Activated CD8-positive, alpha-beta memory T cell treated with anti-CD3 and anti-CD28 coated beads, Interleukin-2, amount 10 ng/mL, durations not matched to agents 7 days and 5 days (primary cell): ENCODE measurements at places on chromosomes 7 and 10. TPM values are rescaled to one million over a fixed set of nuclear protein-coding genes. Genes with fewer than 3 reads are reported as not detected.

- peaks cover 28% of the 10 kb centered on the region for H3K27me3 ChIP-seq
- H3K27ac ChIP-seq = no peak overlapping the region
- no peaks in the 10 kb centered on the region for H3K4me1 ChIP-seq
- H3K36me3 ChIP-seq = no peaks in the 10 kb centered on the region
- DNase-seq = no peak
These were observed 21.4 kb upstream of the CPVL start for GRCh38 chr7:29167721-29168120.

- no peak overlapping the region for H3K4me3 ChIP-seq
- H3K27me3 ChIP-seq = no peaks in the 10 kb centered on the region
- DNase-seq = no peak
- H3K36me3 ChIP-seq = no peaks in the 10 kb centered on the region
These were observed 16.1 kb downstream of the PRKAG2 start for GRCh38 chr7:151860771-151861170.

Gene FXYD4
- 0.37 TPM for total RNA-seq

Gene RBM20
- 0.06 TPM for total RNA-seq

GRCh38 chr7:18844735-18845134 is 272.7 kb downstream of the TWIST1 start:
- no peak overlapping the region for H3K27ac ChIP-seq
- H3K27me3 ChIP-seq = no peaks in the 10 kb centered on the region
- no peaks in the 10 kb centered on the region for H3K36me3 ChIP-seq

- H3K4me3 ChIP-seq = peak overlapping the region; percentile 12
- peaks cover 27% of the 10 kb centered on the region for H3K4me1 ChIP-seq
- H3K27me3 ChIP-seq = no peaks in the 10 kb centered on the region
- DNase-seq = peak; percentile 68
These were observed 22.2 kb downstream of the ARHGAP21 start for GRCh38 chr10:24701447-24701846.

Gene OR9A2
- total RNA-seq = not detected

GRCh38 chr10:48549236-48549635 is 55.6 kb downstream of the ARHGAP22 start:
- no peaks in the 10 kb centered on the region for H3K36me3 ChIP-seq
- no peak for DNase-seq

- H3K4me3 ChIP-seq = no peak overlapping the region
- peak; percentile 52 for DNase-seq
- no peaks in the 10 kb centered on the region for H3K36me3 ChIP-seq
- no peak overlapping the region for H3K27ac ChIP-seq
- no peaks in the 10 kb centered on the region for H3K4me1 ChIP-seq
These were observed 210.9 kb downstream of the DGKB start for GRCh38 chr7:14691597-14692203.

Gene OPN4
- total RNA-seq = not detected

- H3K4me3 ChIP-seq = no peak overlapping the region
- DNase-seq = no peak
- H3K27ac ChIP-seq = no peak overlapping the region
- H3K27me3 ChIP-seq = no peaks in the 10 kb centered on the region
- H3K36me3 ChIP-seq = no peaks in the 10 kb centered on the region
These were observed 54.6 kb downstream of the AGMO start for GRCh38 chr7:15507171-15507570.

DNA sequence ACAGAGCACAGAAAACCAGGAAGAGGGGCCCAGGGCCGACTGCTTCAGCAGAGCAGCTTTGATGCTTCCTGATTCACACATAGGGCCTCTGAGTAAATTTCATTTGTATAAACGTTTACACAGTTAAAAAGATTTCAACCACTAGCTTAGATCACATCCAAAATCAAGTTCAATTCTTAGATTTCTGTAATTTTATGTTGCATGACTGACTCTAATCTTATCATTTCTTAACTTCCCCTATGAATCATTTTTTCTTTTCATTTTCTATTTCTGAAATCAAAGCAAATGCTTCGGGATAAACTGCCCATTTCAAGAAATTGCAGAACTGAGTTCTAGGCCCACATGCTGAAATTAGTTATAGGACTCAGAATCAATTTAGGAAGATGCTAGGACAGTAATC is 224.7 kb downstream of the INHBA start:
- no peak overlapping the region for H3K27ac ChIP-seq
- H3K4me1 ChIP-seq = no peaks in the 10 kb centered on the region
- no peak for DNase-seq
- H3K36me3 ChIP-seq = no peaks in the 10 kb centered on the region

Gene IL15RA
- total RNA-seq = 31.7 TPM

- H3K4me3 ChIP-seq = no peak overlapping the region
- H3K4me1 ChIP-seq = no peaks in the 10 kb centered on the region
- H3K27ac ChIP-seq = no peak overlapping the region
- peaks cover 12% of the 10 kb centered on the region for H3K27me3 ChIP-seq
- DNase-seq = no peak
These were observed 59.5 kb downstream of the CCDC3 start for GRCh38 chr10:12941966-12942365.

Gene HOXA9
- not detected for total RNA-seq

GRCh38 chr10:16314259-16314658 is 122.6 kb upstream of the PTER start:
- H3K27ac ChIP-seq = no peak overlapping the region
- no peaks in the 10 kb centered on the region for H3K36me3 ChIP-seq
- DNase-seq = no peak
- no peaks in the 10 kb centered on the region for H3K27me3 ChIP-seq

GRCh38 chr10:60848126-60848525 is 69.8 kb downstream of the CDK1 start:
- no peak overlapping the region for H3K4me3 ChIP-seq
- H3K27me3 ChIP-seq = peaks cover 7% of the 10 kb centered on the region
- H3K4me1 ChIP-seq = no peaks in the 10 kb centered on the region
- DNase-seq = no peak
- H3K36me3 ChIP-seq = no peaks in the 10 kb centered on the region
- H3K27ac ChIP-seq = no peak overlapping the region

Gene ELFN1
- total RNA-seq = not detected

- no peak overlapping the region for H3K27ac ChIP-seq
- H3K27me3 ChIP-seq = no peaks in the 10 kb centered on the region
- H3K4me3 ChIP-seq = no peak overlapping the region
- no peak for DNase-seq
- H3K4me1 ChIP-seq = peaks cover 15% of the 10 kb centered on the region
- peaks cover 4% of the 10 kb centered on the region for H3K36me3 ChIP-seq
These were observed 42.5 kb downstream of the MTPN start for GRCh38 chr7:135934651-135935050.

GRCh38 chr10:77034795-77035194 is 602.8 kb downstream of the KCNMA1 start:
- H3K27ac ChIP-seq = no peak overlapping the region
- DNase-seq = no peak
- no peaks in the 10 kb centered on the region for H3K36me3 ChIP-seq

- no peaks in the 10 kb centered on the region for H3K27me3 ChIP-seq
- H3K27ac ChIP-seq = no peak overlapping the region
- DNase-seq = no peak
- H3K36me3 ChIP-seq = peaks cover 7% of the 10 kb centered on the region
- no peak overlapping the region for H3K4me3 ChIP-seq
These were observed 57.9 kb downstream of the MGMT start for GRCh38 chr10:129524936-129525335.

- H3K4me3 ChIP-seq = no peak overlapping the region
- H3K4me1 ChIP-seq = peaks cover 9% of the 10 kb centered on the region
- peaks cover 3% of the 10 kb centered on the region for H3K27me3 ChIP-seq
- no peaks in the 10 kb centered on the region for H3K36me3 ChIP-seq
- H3K27ac ChIP-seq = no peak overlapping the region
These were observed 15.9 kb upstream of the ASB4 start for GRCh38 chr7:95469848-95470247.

Gene KLF14
- not detected for total RNA-seq

DNA sequence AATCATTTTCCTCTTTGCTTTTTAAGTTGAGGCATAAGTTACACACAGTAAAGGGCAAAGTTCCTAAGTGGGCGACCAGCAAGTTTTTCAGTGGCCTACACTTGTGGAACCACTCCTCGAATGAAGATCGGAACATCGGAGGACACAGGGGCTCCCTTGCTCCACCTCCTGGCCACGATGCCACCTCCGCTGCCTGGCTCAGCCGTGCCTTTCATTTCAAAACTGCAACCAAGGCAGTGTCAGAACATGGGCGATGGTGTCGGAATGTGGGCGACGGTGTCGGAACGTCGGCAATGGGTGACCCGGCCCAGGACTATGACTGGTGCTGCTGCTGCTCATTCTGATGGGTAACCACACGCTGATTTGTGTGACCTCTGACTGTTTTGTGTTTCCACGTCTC is 9.6 kb upstream of the VIPR2 start:
- H3K4me3 ChIP-seq = no peak overlapping the region
- no peaks in the 10 kb centered on the region for H3K4me1 ChIP-seq
- no peak for DNase-seq
- H3K36me3 ChIP-seq = no peaks in the 10 kb centered on the region

DNA sequence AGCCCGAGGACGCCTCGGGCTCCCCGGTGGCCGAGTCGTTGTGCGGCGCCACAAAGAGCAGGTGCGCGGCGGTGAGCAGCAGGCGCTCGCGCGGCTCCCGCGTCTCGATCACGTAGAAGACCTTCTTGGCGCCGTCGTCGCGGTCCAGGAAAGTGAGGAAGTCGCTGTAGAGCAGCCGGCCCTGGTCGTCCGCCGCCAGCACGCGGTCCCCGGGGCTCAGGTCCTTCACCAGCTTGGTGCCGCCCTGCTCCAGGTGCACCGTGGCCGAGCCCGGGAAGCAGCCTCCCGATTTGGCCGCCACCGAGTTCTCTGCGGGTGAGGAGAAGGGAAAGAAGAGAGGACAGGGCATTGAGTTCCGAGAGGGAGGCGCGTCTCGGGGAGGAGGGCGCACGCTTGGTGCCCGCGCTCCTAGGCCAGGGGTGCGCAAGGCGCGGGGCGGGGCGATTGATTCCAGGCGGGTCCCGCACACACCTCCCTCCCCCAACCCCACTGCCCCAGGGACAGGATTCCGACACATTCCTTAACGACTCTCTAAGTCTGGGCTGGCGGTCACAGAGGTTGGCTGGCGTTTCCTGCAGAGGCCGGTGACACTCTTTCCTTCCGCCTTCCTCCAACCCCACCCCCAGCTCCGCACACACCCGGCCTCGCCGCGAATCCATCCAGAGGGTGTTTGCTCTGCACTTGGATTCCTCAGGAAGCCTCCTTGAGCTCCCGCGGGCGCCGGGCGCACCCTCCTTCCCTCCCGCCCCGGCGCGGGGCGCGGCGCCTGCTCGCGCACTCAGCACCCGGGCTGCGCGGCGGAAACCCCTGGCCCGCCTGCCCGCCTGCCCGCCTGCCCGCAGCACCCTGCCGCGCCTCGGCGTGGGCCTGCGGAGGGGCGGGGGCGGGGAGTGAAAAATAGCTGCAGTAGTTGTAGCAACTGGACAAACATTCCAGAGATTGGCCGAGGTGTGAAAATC is 8.6 kb downstream of the SHH start:
- DNase-seq = no peak
- H3K27me3 ChIP-seq = peaks cover 71% of the 10 kb centered on the region
- H3K36me3 ChIP-seq = no peaks in the 10 kb centered on the region

Gene PAPOLB
- total RNA-seq = not detected

- DNase-seq = no peak
- H3K27me3 ChIP-seq = no peaks in the 10 kb centered on the region
- no peaks in the 10 kb centered on the region for H3K36me3 ChIP-seq
- no peak overlapping the region for H3K27ac ChIP-seq
- H3K4me1 ChIP-seq = no peaks in the 10 kb centered on the region
These were observed 265.5 kb downstream of the ANKRD30A start for GRCh38 chr10:37390926-37391325.

DNA sequence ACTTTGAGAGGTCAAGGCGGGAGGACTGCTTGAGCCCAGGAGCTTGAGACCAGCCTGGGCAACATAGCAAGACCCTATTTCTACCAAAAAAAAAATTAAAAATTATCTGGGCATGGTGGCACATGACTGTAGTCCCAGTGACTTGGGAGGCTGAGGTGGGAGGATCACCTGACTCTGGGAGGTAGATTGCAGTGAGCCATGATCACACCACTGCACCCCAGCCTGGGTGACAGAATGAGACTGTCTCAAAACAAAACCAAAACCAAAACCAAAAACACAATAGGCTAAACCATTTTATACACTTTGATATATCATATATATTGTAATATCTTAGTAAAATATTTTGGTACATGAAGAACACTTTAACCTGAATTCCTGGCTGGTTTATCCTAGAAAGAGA is 101.6 kb downstream of the RAPGEF5 start:
- no peaks in the 10 kb centered on the region for H3K36me3 ChIP-seq
- H3K27ac ChIP-seq = no peak overlapping the region
- peaks cover 27% of the 10 kb centered on the region for H3K27me3 ChIP-seq
- H3K4me1 ChIP-seq = peaks cover 5% of the 10 kb centered on the region
- H3K4me3 ChIP-seq = no peak overlapping the region
- peak; percentile 46 for DNase-seq

- no peaks in the 10 kb centered on the region for H3K36me3 ChIP-seq
- H3K27ac ChIP-seq = no peak overlapping the region
- no peaks in the 10 kb centered on the region for H3K27me3 ChIP-seq
- H3K4me3 ChIP-seq = no peak overlapping the region
- no peak for DNase-seq
These were observed 764.3 kb downstream of the SUGCT start for GRCh38 chr7:40899151-40899550.

Gene SPDYE2B
- not detected for total RNA-seq

Gene NEUROG3
- total RNA-seq = not detected

Gene CREB5
- not detected for total RNA-seq

- H3K4me3 ChIP-seq = peak overlapping the region; percentile 68
- no peaks in the 10 kb centered on the region for H3K27me3 ChIP-seq
- DNase-seq = peak; percentile 66
- peak overlapping the region; percentile 94 for H3K27ac ChIP-seq
- H3K4me1 ChIP-seq = peaks cover 42% of the 10 kb centered on the region
- no peaks in the 10 kb centered on the region for H3K36me3 ChIP-seq
These were observed 40.6 kb downstream of the SYPL1 start for GRCh38 chr7:106071356-106071998.

DNA sequence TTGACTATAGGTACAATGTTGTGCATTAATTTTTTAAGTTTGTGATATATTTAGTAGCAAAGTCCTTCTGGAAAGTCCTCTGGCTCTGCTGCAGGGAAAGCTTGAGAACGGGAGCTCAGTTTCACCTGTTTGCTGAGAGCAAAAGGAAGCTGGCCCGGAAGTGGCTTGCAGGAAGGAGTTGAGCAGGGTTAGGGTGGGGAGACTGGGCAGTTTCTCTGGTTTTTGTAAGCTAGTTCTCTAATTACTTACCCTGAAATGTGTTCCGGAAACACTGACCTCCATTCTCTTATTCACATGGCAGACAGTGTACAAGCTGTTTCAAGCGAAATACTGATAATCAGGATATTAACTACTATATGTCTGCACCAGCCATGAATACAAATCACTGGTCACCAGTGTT is 22.3 kb downstream of the MAP3K8 start:
- DNase-seq = peak; percentile 83
- peaks cover 48% of the 10 kb centered on the region for H3K4me1 ChIP-seq
- H3K36me3 ChIP-seq = peaks cover 69% of the 10 kb centered on the region
- H3K4me3 ChIP-seq = peak overlapping the region; percentile 61

Gene GPNMB
- 0.82 TPM for total RNA-seq

- H3K36me3 ChIP-seq = no peaks in the 10 kb centered on the region
- peaks cover 7% of the 10 kb centered on the region for H3K4me1 ChIP-seq
- H3K27me3 ChIP-seq = no peaks in the 10 kb centered on the region
- no peak overlapping the region for H3K27ac ChIP-seq
- H3K4me3 ChIP-seq = no peak overlapping the region
- no peak for DNase-seq
These were observed 30.7 kb upstream of the AQP1 start for GRCh38 chr7:30880941-30881340.
